ENCODE measurements at places on chromosomes 7 and 10. TPM values are rescaled to one million over a fixed set of nuclear protein-coding genes. Genes with fewer than 3 reads are reported as not detected.
A peak's percentile ranks its signal among the peaks of the same experiment; 100 is the strongest.

- peak; percentile 35 for DNase-seq
Observed at GRCh38 chr7:12570534-12571461, at the start of gene SCIN. TSS of gene SCIN (plus strand) at chr7:12570720. CDS start at chr7:12570787, 67 bp downstream.

DNA sequence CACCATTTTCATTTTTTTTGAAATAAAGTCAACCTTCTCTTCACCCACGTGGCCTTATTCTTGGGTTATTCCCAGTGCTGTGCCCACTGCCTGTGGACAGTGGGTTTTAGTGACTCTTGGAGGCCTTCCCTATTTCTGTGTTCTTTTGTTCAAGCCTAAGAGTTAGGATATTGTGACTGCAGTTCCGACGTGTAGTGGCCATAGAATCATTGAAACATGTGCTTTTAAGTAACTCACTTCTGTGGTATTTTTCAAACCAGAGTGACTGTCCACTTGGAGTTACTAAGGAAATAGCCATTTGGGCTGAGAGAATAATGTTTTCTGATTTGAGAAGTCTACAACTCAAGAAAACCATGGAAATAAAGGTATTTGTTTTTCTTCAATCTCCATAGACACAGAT, 23.7 kb downstream of the TDRD1 start:
- DNase-seq: no peak

GRCh38 chr10:68595513-68595912, 35.4 kb downstream of the TET1 start:
- DNase-seq: no peak

- DNase-seq: peak; percentile 30
Observed at GRCh38 chr7:7103343-7104313, 78.7 kb upstream of the C1GALT1 start.

GRCh38 chr7:158355456-158356065, 232.1 kb downstream of the PTPRN2 start:
- no peak for DNase-seq

DNA sequence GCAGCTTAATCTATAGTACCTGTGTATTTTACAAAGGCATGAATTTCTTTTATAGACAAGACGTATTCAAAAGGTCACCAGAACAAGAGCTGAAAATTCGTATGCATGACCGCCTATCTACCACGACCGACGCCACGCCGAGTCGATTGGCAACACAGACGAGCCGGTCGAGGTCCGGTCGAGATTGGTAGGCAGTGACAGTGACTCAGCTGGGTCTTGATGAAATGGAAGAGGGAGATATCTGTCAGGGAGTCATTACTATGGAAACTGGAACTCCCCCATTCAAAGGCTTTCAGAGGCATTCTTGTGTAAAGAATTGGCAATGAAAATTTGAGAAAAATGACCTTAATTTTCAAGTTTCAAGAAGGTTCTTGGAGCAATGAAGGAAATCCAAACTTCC, 2.1 kb downstream of the ATP5MK start:
- no peak for DNase-seq

- no peak for DNase-seq
Observed at GRCh38 chr7:28701731-28702130, 256.4 kb downstream of the TRIL start.

DNA sequence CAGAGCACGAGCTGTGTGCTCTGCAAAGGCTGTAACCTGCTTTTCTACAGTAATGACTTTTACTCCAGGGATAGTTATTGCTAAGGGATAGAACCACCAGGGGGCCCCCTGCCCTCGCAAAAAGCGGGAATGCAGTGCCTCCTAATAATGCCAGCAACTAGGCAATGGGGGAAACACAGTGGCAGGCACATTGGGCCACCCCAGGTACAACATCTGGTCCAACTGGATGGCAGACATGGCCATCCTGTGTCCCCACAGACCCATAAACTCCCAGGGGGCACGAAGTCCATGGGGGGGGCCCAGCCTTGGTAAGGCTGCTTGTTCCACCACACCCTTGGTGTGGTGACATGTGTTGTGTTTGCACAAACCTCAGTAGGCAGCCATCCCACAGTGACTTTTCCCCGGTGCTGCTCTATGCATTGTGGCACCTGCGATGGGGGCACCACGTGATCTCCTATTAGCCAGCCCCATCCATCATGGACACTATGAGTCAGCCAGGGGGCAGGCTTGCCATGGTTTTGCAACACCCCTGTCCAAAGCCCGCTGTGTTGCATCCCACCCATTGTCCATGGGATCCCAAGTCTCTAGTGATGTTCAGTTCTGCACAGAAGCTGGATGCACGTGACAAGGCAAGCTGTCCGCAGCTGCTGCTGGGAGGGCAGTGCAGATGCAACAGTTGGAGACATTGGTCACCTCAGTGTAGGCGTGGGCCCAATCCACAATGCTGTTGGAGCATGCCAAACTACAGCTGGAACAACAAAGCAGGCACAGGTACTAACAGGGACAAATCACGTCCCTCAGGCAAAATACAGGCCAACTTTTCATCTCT, 84.0 kb downstream of the ANLN start:
- DNase-seq: no peak

DNA sequence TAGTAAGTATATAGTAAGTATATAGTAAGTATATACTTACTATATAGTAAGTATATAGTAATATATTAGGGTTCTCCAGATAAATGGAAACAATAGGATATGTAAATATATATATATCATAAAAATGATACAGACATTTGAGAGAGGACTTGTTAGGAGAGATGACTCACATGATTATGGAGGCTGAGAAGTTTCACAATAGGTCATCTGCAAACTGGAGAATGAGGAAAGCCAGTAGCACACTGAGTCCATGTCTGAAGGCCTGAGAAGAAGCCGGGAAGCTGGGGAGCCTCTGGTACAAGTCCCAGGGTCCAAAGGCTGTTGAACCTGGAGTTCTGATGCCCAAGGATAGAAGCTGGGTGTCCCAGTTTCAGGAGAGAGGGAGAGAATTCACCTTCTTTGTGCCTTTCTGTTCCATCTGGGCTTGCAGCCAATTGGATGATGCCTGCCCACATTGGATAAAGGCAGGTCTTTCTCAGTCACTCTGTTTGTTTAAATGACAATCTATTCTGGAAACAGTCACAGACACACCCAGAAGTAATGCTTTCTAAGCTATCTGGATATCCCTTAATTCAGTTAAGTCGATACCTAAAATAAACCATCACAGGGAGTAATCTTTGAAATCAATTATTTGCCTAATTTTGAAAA, 205.5 kb upstream of the CDC14C start:
- DNase-seq: no peak

DNA sequence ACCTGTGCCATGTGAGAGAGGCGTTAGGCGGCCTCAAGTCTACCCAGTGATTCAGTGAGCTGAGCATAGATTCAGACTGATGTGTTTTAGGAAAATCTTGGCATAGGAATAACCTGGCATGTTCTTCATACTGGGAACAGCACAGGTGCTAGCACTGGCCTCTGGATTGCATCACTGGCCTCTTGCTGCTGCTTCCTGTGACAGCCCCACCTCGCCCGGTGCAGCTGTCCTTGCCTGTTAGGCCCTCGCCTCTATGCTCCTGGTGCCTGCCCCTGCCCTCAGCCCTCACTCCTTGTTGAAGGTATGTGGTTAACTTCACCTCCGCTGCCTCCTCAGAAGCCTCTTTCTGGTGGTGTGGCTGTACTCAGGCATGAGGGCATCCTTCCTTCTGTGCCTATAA, 46.2 kb downstream of the BLNK start:
- DNase-seq: no peak

GRCh38 chr10:74889662-74889998, 63.2 kb downstream of the KAT6B start:
- no peak for DNase-seq

DNA sequence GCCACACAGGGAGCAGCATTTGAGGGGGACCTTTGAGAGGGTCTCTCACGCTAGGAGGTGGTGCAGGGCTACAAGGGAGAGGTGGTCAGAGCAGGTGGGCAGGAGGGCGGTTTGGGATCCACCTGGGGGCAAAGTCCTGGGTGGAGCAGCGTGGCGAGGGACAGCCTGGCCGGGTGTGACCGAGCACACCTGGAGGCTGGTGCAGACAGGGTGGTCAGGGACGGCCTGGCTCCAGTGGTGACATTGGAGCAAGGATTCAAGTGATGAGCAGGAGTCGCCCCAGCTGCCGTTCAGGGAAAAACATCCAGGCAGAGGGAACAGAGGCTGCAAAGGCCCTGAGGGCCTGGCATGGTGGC, 36.0 kb downstream of the CLIP2 start:
- no peak for DNase-seq

DNA sequence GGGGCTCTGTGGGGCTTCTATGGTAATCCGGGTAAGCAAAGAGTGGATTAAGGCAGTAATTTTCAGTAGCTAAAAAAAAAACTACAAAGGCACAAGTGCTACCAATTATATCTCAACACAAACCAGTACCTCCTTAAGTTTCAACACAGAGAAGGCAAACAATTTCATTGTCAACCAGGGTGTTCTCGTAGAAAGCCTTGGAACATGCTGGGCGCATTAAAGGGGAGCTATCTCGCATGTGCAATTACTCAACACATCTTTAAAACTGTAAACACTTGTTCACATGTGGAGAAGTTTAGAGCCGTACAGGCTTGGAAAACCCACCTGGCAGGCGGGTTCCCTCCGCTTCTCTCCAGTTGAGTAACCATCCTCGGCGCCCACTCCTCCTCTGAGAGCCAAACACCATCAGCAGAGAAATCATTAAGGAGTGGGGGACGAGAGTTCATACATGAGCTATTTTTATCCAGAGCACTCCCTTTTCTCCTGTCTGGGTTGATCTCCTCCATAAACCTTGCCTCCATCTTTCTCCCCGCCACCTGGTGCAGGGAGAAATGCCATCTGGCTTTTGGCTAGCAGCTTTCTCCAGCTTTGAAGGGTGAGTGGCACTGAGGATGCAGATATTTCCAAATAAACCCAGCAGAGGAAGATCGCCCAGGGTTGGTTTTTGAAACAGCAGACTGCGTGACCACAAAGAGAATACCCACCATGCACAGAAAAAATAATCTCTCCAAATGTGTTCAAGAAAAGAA, 287.1 kb downstream of the WDR11 start:
- no peak for DNase-seq

DNA sequence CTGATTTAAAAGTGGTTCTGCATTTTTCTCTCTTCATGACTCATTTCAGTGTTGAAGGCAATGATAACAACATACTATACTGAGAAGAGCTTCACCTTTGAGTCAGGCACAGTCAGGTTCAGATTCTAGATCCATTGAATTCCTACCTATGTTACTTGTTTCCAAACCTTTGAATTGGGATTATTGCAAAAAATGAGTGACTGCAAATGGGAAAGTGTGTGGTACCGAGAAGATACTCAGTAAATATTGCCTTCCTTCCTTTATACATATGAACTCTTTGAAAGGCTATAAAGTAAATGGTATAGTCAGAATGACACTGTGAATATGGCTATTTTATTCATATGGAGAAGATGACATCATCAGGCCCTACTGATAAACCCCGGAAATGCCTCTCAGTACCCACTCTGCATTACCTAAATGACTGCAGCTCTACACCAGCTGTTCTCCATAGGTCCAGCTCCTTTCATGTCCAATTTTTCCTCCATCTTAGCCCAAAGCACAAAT, 66.7 kb upstream of the FGL2 start:
- no peak for DNase-seq

- no peak for DNase-seq
Observed at GRCh38 chr10:35564341-35564968, 40.7 kb upstream of the GJD4 start.

GRCh38 chr10:121154310-121154709, 303.1 kb downstream of the WDR11 start:
- DNase-seq: no peak

GRCh38 chr7:25978466-25978865, 173.5 kb upstream of the NFE2L3 start:
- no peak for DNase-seq

DNA sequence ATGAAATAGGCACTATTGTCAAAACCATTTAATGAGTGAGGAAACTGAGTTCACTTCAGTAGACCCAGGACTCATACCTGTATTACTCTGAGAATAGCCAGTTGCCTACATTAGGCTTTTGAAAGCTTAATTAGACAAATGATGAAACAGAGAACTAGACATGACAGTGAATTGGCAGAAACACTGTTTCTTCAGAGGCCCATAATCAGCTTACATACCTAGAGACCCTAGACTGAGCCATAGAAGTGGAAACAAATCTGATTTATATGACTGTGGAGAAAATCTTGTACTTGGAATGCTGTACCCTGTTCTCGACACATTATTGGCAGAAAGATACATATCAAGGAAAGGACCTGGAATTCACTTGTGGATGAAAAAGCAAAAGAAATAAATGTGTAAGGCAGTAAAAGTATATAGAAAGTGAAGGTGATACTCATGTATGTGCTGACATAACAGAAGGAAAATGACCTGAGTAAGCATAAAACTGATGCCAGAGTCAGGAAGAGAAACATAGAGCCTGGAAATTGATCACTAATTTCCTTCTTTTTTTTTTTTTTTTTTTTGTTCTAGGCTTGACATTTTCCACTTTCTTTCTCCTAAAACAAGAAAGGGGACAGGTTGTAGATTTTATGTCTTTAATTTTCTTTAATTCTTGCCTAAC, 251.5 kb downstream of the BICC1 start:
- no peak for DNase-seq

The TRIM73 gene
- polyA plus RNA-seq: 11.9 TPM

The MSS51 gene
- polyA plus RNA-seq: 1.9 TPM

The GPER1 gene
- polyA plus RNA-seq: 6.1 TPM

Data from renal cortex interstitium (tissue), 15 donors.